Upper lobe of right lung (tissue), 1 donor: ENCODE measurements at places on chromosomes 3 and 15. TPM values are rescaled to one million over a fixed set of nuclear protein-coding genes. Genes with fewer than 3 reads are reported as not detected.

SKOR1 gene
- 0.52 TPM for total RNA-seq

TAGLN3 gene
- total RNA-seq, result not detected

KCNMB2 gene
- 1.2 TPM for total RNA-seq

FRMD5 gene
- 1.2 TPM for total RNA-seq

SCAANT1 gene
- total RNA-seq, result not detected

- DNase-seq, result peak; percentile 46
Measured at GRCh38 chr15:70047386-70048197, 50.1 kb downstream of the TLE3 start.

GRCh38 chr3:64047787-64048186 is 24.5 kb upstream of the PSMD6 start:
- DNase-seq, result no peak

DNA sequence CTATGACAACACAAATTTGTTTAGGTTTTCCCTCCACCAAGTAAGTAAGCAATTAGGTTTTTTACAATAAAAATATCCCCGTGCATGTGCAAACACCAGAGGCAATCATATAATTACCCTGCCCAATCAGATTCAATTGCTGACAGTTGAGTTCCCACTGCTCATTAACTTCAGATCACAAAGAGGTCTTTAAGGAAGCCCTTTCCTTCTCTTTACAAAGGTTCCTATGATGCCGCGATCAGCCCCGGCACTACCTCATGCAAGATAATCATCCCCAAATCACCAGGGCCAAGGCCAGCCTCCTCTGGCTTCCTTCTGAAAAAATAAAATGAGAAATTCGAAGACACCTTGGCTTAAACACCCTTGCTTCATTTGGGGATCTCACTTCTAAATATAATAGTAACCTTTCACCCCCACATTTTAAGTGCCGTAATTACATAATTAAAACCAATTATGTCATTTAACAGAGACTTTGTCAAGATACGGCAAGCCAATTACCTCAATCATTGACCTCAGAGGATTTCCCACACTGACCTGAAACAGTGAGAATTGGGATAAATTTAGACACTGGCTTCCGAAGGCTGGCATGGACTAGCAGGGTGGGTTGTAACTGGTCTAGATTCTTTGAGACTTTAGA is 121.3 kb upstream of the WNT5A start:
- no peak for DNase-seq

GRCh38 chr3:114453361-114453780 is 159.5 kb downstream of the TIGIT start:
- no peak for DNase-seq

- no peak for DNase-seq
Measured at GRCh38 chr15:73620078-73620477, 13.1 kb downstream of the NPTN start.

- no peak for DNase-seq
Measured at GRCh38 chr15:57920911-57921310, 144.6 kb downstream of the ALDH1A2 start.
